ENCODE measurements at places on chromosomes 4 and X.

DNA sequence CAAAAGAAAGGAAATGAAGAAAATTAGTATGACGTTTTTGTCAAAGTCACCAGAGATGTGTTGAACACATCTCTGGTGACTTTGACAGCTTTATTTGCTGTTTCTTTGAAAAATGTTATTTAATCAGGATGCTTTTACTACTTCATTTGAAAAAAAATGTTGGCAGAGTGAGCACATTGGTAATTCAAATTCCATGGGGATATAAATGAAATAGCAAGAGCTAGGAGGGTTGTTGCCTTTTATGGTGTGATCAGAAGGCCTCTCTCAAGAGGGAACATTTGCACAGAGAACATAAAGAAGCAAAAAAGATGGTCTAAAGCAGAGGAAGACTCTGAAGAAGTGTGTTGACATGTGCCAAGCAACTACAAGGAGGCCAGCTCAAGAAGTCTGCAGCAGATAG, 46.6 kb upstream of the CXCL8 start:
- no peak for DNase-seq

DNA sequence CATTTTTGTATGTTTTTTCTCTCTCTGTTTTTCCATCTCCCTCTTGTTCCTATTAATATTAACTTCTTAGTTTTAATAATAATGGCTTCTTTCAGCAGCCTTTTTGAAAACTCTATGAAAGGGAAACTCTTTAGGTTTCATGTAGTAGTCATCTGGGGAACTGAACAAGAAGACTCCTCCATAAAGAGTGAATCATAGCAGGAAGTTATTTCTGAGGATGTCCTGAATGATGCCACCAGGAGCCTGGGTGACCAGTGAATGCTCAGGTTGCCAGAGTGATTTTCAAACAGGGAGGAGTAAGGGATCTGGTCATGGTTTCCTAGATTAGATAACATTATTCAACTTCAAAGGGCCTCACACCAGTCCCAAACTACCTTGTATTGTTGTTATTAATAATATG, 212.8 kb upstream of the PDE5A start:
- DNase-seq, result no peak

- no peak for DNase-seq
Measured at GRCh38 chrX:68915778-68916177, 87.0 kb downstream of the EFNB1 start.

GRCh38 chr4:81146466-81146865, 68.6 kb downstream of the PRKG2 start:
- no peak for DNase-seq

DNA sequence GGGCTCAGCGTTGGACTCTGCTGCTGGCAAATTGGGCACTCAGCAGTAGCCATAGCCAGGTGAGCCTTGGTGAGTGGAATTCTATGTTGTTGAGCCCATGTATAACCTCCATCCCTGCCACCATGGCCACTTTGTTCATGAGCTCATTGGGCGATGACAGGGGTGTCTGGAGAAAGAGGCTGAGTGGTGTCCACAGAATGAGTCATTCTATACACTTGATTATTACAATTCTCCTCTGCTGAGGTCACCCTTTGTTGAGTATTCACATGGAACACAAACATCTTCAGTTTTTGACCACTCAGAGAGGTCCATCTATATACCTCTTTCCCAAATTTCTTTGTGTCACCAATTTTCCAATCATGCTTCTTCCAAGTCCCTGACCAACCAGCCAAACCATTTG, 1341.7 kb downstream of the PCDH7 start:
- no peak for DNase-seq

- DNase-seq, result no peak
Measured at GRCh38 chrX:77070202-77070918, 376.8 kb upstream of the FGF16 start.

DNA sequence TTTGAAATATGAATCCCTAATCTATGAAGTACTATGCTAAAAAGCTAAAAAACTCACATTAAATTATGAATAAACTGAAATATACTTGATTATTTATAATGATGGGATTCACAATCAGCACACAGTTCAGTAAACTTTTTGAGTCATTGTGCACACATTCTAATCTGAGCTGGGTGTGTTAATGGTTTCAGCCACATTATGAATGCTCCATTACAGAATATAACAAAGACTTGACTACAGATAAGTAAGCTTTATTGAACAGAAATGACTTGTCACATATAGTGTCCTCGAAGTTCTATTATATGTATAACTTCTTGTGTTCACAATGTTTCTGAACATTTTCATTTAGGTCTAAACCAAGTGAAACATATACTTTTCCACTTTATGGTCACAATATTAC, 1649.9 kb upstream of the IGFBP7 start:
- no peak for DNase-seq

DNA sequence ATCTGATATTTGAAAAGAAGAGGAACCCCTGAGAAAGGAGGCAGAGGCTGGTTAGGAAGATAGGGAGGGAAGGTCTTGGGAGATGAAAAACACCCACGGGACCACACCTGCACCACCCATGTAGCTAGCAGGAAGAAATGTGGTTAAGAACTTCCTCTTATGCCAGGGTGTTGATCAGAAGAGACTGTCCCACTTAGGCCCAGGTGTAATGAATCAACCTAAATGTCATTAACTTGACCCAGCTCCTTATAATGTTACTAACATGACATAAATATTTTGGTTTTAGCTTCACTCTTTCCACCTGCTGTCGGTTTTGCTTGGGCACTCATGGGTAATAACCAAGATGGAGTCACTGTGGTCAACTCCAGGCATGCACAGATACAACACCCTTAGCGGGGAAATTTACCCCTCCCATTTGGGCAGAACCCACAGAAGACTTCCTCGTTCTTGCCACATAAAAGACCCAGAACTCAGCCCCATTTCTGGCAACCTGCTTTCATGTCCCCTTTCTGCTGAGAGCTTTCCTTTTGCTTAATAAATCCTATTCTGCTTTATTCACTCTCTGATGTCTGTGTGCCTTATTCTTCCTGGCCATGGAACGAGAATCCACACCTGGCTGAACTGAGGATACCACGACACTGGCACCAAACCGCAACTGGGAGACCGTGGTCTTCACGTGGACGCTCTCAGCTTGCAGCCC, 46.8 kb downstream of the ZNF141 start:
- DNase-seq, result no peak

GRCh38 chr4:69717778-69718177, 42.6 kb downstream of the SULT1B1 start:
- no peak for DNase-seq

GRCh38 chr4:184099535-184099966, 118.1 kb downstream of the ENPP6 start:
- DNase-seq, result no peak

DNA sequence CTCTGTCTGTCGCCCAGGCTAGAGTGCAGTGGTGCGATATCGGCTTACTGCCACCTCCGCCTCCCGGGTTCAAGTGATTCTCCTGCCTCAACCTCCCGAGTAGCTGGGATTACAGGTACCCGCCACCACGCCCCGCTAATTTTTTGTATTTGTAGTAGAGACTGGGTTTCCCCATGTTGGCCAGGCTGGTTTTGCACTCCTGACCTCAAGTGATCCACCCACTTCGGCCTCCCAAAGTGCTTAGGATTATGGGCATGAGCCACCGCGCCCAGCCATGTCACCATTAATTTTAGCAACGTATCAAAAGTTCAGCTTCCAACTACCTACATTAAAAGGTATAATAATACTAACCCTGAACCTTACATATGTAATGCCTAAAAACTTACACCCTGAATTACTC, 940 bp upstream of the UTP3 start:
- DNase-seq, result no peak

DNA sequence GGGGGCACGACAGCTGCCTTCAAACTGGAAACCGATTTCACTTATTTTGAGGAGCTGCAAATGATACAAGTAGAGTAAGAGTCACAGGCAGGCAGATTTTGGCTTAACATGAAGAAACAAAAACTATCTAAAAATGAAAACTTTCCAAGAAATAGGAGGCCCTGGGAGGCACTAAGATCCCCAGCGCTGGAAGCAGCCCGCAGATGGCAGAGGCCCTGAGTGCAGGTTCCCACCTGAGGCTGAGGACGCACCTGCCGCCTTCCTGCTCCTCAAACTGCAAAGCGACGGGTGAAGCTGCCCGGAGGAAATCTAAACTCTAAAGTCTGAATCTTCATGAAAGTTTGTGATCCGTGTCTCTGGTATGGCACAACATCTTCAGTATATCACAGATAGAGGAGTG, 138.7 kb downstream of the AFAP1 start:
- no peak for DNase-seq

GRCh38 chr4:99062120-99062519, 26.5 kb downstream of the ADH5 start:
- DNase-seq, result no peak

DNA sequence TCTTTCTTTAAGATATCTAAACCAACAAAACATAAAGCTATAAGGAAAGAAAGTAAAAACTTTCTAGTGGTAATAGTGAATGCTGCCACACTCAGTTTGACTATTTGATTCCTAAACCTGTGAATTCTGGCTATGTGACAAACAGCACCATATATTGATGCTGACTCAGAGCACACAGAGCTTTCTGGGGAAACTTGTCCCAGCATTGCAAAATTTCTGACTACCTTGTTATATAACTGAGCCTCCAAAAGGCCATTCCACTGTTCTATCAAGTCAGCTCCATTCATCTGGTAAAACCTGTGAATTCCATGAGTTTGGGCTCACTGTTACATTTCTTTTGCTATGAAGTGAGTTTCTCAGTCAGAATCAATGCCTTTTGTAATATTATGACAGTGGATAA, 1229.7 kb downstream of the PCDH18 start:
- DNase-seq, result no peak

DNA sequence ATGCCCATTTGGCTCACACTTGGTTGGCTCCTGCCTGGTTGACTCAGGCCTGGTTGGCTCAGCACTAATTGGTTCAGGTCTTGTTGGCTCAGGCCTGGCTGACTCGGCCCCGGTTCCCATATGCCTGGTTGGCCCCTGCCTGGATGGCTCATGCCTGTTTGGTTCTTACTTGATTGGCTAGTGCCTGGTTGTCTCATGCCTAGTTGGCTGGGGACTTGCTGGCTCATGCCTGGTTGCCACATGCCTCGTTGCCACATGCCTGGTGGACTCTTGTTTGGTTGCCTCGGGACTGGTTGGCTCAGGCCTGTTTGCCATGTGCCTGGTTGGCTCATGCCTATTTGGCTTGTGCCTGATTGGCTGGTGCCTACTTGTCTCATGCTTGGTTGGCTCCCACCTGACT, 103.7 kb downstream of the APOOL start:
- DNase-seq, result no peak

- DNase-seq, result no peak
Measured at GRCh38 chr4:91426725-91427124, 877.0 kb upstream of the GRID2 start.

- no peak for DNase-seq
Measured at GRCh38 chr4:69836287-69836686, 23.7 kb downstream of the SULT1E1 start.

- DNase-seq, result no peak
Measured at GRCh38 chrX:108537005-108537404, 97.4 kb downstream of the COL4A5 start.

DNA sequence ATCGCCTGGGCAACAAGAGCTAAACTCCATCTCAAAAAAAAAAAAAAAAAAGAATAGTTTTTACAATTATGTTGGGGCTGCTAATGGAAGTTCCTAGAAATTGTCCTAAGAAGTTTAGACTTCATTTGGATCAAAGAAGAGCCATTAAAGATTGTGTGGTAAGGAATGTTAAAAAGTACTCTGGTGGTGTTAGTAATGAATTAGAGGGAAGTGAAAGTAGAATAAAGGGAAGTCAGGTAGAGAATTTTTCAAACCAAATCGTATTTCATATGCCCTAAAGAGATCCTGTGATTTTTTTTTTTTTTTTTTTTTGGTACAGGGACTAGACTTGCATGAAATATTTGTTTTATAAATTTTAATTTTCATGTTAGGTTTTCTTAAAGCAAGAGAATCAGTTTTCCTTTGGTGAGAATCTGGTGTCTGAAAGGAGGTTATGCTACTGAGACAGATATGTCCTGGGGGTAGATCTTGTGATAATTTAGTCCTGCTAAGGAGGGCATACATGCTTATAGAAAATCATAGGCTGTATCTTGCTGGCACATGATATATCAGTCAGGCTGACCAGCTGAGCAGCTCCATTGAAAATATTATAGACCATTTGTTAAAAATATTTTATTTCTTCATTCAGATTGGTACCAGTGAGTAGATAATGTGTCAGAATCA, 10.7 kb downstream of the SEC24B start:
- no peak for DNase-seq

DNA sequence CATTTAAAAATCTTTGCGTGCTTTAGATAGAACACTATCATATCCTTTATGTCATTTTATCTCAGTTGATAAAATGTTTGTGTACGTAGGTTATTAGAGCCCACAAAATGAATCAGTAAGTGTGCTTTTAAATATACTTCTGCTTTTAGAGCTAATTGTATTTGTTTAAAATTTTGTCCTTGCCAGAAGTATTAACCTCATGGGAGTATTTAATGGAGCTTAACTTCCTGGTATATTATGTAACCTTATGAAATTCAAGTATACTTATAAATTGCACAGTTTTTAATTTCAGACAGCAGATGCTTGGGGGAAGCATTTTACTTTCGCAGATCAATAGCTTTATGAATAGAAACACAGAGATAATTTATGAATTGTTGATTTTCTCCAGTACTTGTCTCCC, 90.2 kb downstream of the DIPK2B start:
- no peak for DNase-seq

DNA sequence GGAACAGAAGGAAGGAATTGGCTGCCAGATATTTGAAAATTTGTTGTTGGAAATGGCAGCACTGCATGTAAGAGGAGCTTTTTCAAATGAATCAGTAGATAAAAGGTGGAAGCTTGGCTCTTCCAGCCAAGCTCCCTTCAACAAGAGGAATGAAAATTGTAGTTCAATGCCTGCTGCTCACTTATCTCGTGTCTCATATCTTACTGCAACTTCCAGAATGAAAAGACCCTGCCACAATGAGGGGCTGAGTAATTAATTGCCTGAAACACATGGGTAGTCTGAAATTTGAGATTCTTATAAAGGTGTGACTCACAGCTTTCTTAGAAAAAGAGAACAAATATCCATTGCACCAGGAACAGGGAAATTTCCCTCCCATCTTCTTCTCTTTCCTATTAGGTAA, 53.0 kb downstream of the HAND2 start:
- no peak for DNase-seq

- DNase-seq, result no peak
Measured at GRCh38 chr4:123024710-123025109, 102.3 kb upstream of the NUDT6 start.

DNA sequence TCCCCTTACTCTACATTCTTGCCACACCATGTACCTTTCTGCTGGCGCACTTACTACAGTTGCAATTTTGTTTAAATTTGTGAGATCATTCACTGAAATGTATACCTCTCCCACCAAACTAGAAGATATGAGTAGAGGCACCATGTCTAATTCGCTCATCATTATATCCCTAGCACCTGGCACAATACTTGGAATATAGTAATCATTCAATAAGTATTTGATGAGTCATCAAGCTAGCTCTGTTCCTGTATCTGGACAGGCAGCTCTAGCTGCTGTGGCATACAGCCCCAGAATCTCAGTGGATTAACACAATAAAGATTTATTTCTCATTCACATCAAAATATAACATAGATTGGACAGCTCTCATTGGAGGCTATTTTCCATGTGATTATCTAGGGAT, 245.9 kb downstream of the IDS start:
- no peak for DNase-seq

Data from stimulated activated CD8-positive, alpha-beta memory T cell treated with anti-CD3 and anti-CD28 coated beads, Interleukin-4, amount 100 ng/mL, for 24 hours (primary cell).